ENCODE measurements at places on chromosomes 16 and 17.

GRCh38 chr17:6627019-6627418, 13.5 kb downstream of the KIAA0753 start:
- no peak for DNase-seq

DNA sequence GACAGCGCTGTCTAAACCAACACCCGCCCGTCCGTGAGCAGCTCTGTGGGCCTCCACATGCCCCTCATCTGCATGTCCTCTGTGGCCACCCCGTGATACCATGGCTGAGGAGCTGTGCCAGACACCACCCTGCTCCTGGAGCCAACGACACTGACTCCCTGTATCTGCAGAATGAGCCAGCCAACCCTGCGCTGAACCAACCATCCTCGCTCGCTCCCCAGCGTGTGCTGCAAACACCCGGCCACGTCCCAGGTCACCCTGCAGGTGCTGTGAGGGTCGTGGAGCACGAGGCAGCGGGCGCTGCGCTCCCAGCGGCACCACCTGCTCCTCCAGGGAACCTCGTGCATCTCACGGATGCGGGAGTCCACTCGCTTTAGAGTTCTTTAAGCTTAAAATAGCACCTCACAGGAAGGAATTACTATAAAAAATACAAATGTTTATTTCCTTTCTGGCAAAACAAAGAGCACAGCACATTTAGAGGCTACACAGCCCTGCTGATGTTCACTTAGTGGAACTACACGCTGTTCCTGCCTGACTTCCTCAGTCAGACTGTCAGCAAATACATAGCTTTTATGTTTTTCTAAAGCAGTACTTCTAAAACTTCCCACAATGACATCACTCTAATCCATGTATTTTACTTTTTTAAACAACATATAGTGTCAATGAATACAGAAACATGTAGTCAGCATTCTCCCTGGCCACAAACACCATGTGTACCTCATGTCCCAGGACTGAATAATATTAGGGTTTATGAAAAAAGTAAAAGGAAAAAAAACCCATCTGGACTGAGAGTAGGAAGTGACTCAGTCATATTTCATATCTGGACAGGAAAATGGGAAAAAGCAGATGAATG, 43.5 kb downstream of the MAP1LC3B start:
- no peak for DNase-seq

DNA sequence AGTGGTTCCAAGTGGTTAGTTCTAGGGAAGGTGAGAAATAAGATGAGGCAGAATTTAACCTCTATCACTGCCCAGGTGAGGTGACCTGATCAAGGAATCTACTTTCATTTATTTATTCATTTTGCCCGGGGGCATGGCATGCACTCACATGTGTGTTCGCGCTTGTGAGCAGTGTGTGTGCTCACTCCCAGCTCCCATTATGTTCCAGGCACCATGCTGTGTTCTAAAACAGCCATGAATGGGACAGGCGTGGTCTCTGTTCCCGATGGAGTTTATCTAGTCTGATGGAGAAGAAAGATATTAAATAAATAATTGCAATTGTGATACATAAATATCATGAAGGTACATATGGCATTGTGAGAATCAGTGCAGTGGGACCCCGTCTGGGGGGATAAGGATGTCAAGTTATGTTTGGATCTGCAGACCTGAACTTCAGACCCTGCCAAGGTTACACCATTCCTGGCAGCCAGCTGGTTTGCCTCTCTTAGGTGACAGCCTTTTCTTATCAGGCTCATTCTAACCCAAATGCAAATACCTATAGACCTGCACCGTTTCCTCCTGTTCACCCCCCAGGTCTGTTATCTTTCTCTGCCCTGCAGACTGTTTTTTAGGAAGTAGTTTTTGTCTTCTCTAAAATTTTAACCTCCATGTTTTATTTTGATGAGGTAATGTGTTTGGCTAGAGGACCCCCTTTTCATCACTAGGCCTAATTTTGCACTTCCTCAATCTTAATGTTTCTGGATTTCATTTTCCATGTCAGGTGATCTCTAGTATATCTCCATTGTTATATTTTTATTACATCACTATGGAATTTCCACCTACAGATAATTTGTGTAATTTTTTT, 11.8 kb downstream of the CYB5B start:
- no peak for DNase-seq

- DNase-seq, result no peak
Measured at GRCh38 chr16:19008245-19009169, 24.8 kb downstream of the TMC7 start.

DNA sequence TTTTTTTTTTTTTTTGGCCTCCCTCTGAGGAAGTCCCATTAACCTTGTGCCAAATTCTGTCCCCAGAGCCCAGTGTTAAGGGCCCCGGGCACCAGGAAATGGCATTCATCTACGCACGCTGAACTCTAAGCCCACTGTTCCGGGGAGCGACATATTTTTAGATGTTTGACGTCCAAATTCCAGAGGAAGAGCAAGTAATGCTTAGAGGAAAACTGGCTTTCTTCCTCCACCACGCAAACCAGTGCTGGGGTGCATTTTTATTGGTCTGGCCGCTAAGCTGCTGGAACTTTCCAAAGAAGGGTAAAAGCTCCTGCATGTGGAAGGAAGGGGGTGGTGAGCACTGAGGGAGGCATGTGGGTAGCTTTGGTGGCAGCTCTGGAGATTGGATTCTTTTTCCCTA, 8.3 kb downstream of the WFDC1 start:
- no peak for DNase-seq

GRCh38 chr17:79600681-79601131, 10.1 kb downstream of the RBFOX3 start:
- no peak for DNase-seq

- no peak for DNase-seq
Measured at GRCh38 chr17:8047769-8048110, 8.9 kb downstream of the ALOX15B start.

DNA sequence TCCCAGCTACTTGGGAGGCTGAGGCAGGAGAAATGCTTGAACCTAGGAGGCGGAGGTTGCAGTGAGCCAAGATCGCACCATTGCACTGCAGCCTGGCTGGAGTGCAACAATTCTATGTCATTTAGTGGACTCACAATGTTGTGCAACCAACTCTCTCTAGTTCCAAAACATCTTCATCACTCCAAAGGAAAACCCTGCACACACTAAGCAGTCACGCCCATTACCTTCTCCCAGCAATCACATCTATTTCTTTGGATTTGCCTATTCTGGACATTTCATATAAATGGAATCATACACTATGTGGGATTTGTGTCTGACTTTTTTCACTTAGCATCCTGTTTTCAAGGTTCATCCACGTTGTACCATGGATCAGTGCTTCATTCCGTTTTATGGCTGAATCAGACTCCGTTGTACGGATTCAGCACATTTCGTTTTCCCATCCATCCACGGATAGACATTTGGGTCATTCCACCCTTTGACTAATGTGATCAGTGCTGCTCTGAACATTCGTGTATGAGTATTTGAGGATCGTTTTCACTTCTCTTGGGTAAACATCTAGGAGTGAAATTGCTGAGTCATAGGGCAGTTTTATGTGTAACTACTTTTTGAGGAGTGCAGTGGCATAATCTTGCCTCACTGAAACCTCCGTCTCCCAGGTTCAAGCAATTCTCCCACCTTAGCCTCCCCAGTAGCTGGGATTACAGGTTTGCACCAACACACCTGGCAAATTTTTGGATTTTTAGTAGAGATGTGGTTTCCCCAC, 45.4 kb upstream of the EMP2 start:
- DNase-seq, result no peak

DNA sequence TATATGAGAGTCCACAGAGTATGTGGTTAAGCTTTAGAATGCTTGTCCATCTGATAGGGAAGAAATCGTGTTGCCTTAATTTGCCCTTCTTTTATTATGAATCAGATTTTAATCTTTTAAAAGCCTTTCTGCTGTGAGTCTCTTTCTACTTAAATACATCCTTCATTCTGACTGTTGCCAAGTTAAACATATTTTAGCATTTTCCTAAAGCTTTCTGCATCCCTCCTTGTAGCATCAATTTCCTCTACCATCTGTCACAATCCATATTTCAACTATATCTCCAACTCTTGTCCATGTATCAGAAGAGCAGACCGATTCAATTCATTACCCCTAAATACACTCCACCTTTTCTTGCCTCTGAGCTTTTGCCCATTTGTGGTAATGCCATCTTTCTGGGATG, 20.5 kb upstream of the FA2H start:
- DNase-seq, result no peak

- DNase-seq, result no peak
Measured at GRCh38 chr16:68000450-68000849, 1.2 kb upstream of the DPEP2 start.

DNA sequence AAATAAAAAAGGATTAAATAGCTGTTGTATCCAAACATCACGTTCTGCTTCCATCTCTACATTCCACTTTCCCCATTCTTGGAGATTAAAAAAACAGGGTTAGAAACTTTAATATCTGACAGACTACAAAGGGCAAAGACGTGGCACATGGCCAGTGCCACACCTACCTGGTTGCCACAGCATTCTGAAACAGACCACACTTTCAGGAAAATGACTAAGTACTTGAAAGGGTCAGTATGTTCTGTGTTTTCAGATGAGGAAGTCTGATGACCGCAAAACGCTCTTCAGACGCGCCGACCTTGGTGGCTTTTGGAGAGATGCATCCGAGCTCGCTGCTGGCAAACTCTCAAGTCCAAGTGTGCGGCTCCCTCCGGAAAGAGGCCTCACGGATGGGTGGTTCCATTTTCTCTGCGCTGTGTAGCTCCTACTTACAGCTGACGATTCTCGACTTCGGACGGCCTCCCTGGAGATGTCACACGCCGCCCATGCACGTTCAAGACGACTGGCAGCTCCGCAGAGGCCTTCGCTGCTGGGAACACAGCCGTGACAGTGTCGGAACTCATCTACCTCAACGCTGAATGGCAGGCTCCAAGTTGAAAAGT, 15.5 kb downstream of the MAP1LC3B start:
- no peak for DNase-seq

DNA sequence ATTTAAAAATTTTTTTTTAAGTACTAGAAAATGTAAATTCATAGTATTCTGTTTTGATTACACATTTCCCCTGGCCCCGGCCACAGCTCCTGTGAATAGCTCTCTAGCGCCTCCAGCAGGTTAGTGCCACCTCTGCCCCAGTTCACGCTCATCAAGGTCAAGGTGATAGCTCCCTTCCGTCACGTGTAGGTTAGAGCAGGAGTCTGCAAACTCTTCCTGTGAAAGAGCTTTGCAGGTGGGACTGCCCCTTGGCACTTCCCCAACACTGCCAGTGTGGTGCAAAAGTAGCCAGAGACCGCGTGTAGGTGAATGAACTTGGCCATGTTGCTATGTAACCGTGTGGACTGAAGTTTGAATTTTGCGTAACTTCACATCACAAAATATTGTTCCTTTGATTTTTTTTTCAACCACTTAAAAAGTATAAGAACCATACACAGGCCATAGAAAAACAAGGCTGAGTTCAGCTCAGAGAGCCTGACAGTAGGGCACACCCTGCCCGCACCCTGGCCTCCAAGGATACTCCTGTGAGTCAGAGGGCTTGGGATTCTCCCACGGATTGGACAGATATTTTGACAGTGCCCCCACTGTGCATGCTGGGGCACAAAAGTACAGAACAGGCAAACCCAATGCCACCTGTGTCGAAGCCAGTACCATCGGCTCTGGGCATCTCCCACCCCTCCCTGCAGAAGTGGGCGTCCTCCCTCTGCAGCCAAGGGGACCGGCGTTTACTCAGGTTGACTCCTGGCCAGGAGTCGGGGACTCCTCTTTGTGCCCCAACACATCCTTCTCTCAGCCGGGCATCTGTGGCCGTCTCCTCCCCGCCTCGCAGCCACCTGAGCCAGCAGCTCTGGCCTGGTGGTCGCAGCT, 92.0 kb upstream of the CHMP6 start:
- no peak for DNase-seq

DNA sequence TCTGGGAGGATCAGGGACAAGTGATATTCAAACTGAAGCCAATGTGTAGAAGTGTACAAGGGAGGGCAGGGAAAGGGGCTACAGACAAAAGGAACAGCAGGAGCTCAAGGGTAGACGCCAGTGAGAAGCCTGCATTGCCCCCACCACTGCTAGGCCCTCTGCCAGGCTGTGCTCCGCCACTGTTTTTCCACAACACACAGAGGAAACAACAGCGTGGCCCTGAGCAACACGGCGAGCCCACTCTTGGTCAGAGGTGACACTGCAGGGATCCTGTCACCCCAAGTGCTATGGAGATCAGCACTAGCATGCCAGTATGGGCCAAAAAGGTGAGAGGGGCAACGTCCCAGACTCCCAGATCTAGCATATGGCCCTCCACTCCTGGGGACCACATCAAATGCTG, 23.4 kb downstream of the MYO18A start:
- DNase-seq, result no peak

- DNase-seq, result no peak
Measured at GRCh38 chr17:78537217-78537860, 39.9 kb downstream of the DNAH17 start.

GRCh38 chr17:66837885-66838665, 3.2 kb downstream of the CACNG5 start:
- no peak for DNase-seq

GRCh38 chr17:80099291-80100034, 1.9 kb upstream of the GAA start:
- no peak for DNase-seq

GRCh38 chr16:13919330-13919682, 648 bp upstream of the ERCC4 start:
- no peak for DNase-seq

GRCh38 chr16:73057291-73058210, 9.6 kb upstream of the ZFHX3 start:
- no peak for DNase-seq

GRCh38 chr17:47695429-47696376, 1.7 kb downstream of the TBKBP1 start:
- no peak for DNase-seq

DNA sequence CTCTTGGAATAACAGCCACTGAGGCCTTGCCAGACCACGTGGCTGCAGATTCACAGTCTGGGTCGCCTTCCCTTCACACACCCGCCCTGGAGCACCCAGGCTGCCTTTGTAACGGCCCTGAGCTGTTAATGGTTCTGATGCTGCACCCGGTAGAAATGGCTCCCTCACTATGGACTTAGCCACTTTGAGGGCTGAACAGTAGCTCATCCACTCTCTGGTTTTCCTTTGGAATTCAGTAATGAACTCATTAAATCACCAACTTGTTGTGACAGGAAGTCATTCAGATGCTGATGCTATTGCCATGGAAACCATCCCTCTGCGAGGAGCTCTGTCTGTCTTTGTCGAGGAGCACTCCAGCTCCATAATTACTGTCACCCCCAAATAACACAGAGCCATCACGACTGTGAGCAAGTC, 59.2 kb downstream of the CDK5R1 start:
- DNase-seq, result no peak

DNA sequence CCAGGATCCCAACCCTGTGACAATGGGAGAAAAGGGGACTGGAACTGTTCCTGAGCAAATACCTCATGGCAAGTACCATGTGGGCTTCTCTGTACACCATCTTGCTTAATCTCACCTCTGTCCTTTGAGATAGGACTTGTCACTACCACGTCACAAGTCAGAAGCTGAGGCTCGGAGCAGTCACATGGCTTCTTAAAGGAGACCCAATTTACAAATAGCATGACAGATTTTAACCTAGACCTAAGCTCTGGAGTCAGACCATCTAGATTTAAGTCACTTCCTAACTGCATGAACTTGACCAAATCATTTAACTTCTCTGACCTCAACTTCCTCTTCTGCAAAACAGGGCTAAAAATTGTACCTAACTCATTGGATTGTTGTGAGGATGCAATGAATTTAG, 36.0 kb upstream of the CCL1 start:
- DNase-seq, result no peak

GRCh38 chr17:71948703-71949422, 172.0 kb upstream of the SOX9 start:
- no peak for DNase-seq

Data from esophagus squamous epithelium (tissue), 5 donors.